CD4-positive, CD25-positive, alpha-beta regulatory T cell (primary cell): ENCODE measurements at places on chromosomes 3 and 15.
A peak's percentile ranks its signal among the peaks of the same experiment; 100 is the strongest.

- DNase-seq: no peak
These were observed 153.1 kb upstream of the GAP43 start for GRCh38 chr3:115470254-115470653.

GRCh38 chr15:28147801-28148200, 48.7 kb upstream of the OCA2 start:
- no peak for DNase-seq

- DNase-seq: no peak
These were observed 1048.1 kb downstream of the MCTP2 start for GRCh38 chr15:95279277-95280019.

DNA sequence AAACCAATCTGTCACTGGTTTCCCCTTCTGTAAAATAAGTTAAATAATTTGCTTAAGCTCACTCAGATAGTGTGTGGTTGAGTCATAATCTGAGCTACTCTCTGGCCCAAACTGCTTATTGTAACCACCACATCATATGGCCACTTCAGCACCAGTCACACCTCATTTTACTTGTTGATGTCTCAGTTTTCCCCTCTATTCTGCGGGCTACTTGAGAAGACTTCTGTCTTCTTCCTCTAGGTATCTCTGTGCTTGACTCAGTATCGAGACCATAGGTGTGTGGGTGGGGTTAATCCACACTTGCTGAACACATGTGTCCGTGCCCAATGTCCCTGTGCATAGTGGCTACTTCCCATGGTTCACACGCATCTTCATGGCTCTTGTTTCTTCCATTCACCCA, 32.9 kb downstream of the CRYGS start:
- no peak for DNase-seq

GRCh38 chr15:52336529-52336928, 40.9 kb upstream of the MYO5C start:
- DNase-seq: no peak

DNA sequence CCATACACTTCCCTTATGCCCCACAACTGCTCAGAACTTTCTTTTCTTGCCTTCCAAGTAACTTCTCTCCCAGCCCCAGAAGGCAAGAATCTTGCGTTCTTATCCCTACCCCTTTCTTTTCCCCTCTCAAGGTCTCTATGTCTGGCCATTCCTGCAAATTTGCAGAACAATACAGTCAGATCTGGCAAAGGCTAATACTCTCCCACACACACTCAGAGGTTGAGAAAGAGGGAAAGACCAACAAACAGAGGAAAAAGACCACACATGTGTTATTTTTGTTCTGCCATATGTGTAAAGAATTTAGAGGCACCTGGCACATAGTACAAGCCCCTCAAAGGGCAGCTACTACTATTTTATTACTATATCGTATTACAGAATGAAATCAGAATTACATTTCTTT, 25.7 kb downstream of the GJD2 start:
- DNase-seq: no peak

GRCh38 chr3:37956723-37957538, 33.7 kb upstream of the VILL start:
- DNase-seq: peak; percentile 37

GRCh38 chr3:73225991-73226390, 164.5 kb downstream of the EBLN2 start:
- no peak for DNase-seq

DNA sequence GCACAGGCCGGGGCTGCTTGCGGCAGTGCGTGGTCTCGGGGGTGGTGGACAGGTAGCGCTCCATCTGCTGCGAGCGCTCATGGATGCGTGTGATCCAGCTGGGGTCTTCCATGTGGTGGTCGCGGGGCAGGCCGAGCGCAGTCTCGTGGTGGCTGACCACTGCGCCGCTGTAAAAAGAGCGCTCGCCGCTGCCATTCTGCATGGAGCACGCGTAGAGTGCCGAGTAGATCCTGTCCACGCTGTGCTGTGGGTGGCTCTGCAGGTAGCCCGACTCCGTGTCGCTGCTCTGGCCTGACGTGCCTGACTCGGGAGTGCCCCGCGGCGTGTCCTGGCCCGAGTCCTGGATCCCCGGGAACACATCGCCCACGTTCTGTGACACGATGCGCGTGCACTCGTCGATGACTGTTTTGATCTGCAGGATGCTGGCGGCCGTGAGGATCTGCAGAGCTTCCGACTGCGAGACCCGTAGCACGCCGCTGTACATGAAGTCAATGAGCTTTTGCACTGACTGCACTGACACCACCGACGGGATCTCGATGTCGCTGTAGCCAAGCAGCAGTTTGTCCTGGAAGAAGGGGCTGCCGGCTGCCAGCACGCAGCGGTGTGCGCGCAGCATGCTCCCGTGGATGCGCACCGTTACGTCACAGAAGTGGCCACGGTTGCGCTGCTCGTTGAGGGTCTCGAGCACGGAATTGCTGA, 57.4 kb downstream of the TIGIT start:
- DNase-seq: no peak

DNA sequence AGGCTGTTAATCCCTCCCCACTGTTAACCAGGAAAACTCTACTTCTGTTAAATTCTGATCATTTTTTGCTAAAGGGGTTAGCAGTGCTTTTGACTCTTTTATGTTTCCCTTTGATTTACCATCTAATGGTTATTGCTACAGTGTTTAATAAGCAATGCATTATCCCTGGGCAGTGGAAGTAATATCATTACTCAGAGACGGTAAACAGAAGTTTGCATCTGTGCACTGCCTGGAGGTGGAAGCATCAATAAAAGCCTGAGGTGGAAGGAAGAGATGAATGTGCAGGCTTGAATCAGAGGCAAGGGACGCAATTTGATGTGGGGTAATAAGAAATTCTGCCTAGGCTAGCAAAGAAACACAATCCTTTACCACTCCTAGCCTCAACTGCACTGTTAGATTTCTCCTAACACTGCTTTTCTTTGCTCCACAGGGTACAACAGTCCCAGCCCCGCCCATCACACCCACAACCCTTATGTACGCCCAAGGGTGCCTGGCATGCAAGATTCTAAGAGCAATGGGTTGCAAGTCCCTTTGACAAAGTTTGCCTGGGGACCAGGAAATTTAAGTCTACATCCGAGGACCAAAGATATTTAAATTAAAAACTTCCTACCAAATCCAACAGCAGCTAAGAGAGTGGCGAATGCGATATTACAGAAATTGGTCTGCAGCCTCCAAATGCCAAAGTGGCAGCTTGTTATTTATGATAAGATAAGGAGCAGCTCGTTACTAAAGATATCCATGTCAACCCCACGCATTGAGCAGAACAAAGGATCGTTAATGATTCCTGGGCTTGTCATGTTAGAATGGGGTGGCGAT, 261.4 kb downstream of the FHIT start:
- DNase-seq: no peak
